ENCODE measurements at places on chromosomes 16 and 17.

DNA sequence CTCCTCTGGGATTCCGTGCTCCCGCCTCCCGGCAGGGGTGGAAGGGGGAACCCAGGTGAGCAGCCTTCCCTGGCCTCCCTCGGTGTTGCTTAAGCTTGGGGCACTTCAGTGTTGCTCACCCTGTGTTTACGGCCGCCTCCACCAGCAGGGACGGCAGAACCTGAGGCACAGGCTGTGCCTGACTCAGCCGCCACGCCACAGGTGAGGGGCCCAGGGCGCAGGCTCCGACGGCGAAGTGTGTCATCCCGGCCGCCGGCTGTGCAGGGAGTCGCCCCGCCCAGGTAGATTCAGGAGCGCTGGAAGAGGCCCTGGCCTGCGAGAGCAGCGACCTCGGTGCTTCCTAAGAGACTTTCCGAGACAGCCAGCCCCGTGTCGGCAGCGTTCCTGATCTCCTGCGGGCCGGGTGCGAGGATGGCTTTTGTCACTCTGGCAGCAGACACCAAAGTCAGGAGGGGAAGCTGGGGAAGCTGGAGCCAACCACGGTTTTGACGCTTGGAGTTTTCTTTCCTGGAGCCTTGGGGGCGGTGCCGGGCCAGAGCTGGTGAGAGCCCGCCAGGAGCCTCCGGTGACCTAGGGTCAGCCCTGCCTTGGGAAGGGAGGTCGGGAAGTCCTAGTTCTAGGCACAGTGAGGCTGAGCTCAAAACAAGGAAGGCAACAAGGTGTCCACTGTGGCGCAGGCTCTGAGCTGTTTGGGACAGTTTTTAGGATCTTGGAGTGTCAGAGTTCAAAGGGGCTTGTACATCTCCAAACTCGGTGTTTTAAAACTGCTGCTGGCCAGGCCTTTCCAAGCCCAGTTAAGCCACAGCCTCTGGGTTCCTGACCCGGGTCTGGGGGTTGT lies 2.1 kb downstream of the GSE1 start:
- no peak for DNase-seq

GRCh38 chr16:59039066-59039720 lies 305.1 kb upstream of the GOT2 start:
- no peak for DNase-seq

- DNase-seq = no peak
Observed at GRCh38 chr17:57132663-57133062, 47.6 kb downstream of the AKAP1 start.

DNA sequence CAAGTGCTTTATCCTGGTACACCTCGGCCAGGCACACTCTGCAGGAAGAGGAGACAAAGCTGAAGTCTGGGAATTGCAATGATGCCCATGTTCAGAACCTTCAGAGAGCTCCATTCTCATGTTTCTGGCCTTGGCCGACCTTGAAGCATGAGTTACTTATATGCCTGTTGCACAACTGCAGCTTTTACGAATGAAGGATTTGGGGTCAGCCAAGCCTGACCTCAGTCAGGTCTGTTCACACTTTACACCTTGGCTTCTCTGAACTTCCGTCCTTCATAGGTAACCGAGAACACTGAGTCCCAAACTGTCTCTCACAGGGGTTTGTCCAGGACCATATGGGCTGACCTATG lies 66.7 kb downstream of the GTF3C1 start:
- DNase-seq = no peak

DNA sequence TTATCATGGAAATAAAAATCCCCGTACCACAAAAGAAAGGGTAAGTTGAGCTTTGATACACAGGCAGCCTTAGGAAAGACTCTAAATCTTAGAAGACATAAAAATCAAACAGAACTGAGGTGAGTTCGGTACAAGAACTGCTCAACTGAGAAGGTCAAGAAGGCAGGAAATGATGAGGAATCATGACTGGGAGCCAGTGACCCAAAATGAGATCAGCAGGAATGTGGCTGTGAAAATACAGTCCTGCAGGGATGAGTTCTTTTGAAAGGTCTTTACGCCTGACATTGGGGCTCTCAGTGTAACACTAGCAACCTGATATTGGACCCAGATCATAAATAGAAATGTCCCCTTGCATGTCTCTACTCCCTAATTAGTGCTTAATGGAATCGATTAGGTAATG lies 56.3 kb upstream of the CDH11 start:
- DNase-seq = no peak

DNA sequence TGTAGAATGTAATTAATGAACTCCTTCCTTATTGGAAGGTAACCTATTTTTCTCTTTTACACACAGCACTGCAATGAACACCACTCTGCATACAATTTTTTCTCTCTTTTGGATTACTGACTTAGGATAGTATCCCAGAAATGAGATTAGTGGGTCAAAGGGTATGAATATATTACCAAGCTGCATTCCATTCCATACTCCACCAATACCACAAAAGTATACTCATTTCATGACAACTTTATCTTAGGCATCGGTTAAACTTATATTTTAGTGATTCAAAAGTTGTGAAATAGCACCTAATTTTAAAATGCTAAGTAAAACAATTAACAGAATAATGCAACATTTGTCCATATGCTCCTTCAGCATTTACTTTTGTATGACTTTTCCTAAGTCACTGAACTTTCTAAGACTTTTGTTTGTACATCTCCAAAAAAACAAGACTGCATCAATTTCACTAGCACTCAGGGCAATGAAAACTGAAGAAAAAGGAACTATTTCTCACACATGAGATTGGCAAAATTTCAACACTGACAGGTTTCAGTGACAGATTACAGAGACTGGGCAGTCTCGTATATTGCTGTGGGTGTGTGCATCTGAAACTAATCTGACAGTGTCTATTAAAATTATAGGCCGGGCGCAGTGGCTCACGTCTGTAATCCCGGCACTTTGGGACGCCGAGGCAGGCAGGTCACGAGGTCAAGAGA lies 32.1 kb downstream of the HELZ start:
- DNase-seq = no peak

Measured in stimulated activated CD4-positive, alpha-beta T cell treated with anti-CD3 and anti-CD28 coated beads, Interleukin-15, amount 100 ng/mL, for 1 hour (primary cell).